ENCODE measurements at places on chromosomes 4 and X. TPM values are rescaled to one million over a fixed set of nuclear protein-coding genes. Genes with fewer than 3 reads are reported as not detected.

Gene TMPRSS11D
- polyA plus RNA-seq = not detected

Gene SLC49A3
- 12.6 TPM for polyA plus RNA-seq

- DNase-seq = no peak
Observed at GRCh38 chrX:54177306-54177705, 5.7 kb downstream of the FAM120C start.

- DNase-seq = no peak
Observed at GRCh38 chr4:26386386-26386785, 65.6 kb downstream of the RBPJ start.

DNA sequence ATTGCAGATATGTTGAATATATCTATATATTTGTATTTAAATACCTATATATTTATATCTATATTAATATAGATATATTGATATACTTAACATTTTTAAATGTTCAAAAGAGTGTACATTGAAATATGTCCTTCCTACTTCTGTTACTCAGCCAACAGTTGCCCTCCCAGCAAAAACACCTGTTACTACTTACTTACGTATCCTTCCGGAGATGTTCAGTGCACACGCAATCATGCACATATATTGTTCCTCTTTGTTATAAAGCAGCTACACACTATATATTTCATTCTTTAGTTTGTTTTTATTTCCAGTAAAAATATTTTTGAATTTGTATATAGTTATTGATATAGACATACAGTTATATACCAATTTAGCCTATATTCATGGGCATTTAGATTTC is 142.3 kb downstream of the ARHGAP24 start:
- no peak for DNase-seq

GRCh38 chrX:32745323-32745722 is 466.0 kb downstream of the DMD start:
- no peak for DNase-seq

GRCh38 chr4:184798504-184798903 is 27.3 kb downstream of the ACSL1 start:
- DNase-seq = no peak

DNA sequence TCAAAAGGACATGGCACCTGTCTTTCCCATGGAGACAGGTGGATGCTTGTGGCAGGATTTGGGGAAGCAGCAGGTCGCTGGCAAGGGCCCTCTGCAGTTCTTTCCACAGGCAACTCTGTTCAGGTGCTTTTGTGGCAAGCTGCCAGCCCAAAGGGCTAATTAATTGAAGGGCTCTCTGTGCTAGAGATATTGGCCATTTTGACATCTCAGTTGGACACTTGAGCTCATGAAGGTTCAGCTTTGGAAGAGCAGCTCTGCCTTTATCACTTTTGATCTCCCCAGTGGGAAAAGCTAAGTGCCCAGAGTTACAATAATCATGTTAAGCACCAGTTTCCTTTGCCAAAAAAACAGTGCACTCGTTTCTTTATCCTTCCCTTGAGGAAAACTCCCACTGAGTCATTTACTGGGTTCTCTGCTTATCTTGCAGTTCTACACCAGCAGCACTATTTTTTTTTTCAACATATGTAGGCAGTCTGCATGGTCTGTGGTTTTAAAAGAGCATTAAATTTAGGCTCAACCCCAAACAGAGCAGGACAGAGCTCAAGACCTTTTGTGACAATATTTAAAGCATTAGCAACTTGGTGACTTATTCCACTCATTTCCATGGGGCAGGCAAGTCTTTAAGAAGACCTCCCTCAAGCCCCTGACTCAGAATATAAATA is 336.4 kb upstream of the RASGEF1B start:
- no peak for DNase-seq

- no peak for DNase-seq
Observed at GRCh38 chr4:188187106-188187505, 47.9 kb downstream of the TRIML1 start.

Gene SAGE1
- not detected for polyA plus RNA-seq

Gene TMEM255A
- 2.8 TPM for polyA plus RNA-seq

DNA sequence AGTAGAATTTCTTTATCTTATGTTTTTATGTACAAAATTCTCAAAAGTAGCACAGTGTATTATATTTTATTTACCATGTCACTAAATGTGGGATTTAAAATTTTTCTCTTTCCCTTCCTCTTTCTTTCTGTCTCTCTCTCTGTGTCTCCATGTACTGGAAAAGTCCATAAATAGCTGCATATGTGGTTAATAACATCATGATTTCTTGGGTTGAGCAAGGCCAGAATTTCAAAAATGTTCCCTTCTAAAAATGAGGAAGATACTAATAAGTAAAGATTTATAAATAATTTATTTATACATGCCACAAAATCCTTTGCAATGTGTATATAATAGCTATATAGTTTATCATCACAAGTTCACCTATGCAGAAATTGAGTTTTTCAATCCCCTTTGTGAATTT is 29.1 kb upstream of the DKK2 start:
- no peak for DNase-seq

DNA sequence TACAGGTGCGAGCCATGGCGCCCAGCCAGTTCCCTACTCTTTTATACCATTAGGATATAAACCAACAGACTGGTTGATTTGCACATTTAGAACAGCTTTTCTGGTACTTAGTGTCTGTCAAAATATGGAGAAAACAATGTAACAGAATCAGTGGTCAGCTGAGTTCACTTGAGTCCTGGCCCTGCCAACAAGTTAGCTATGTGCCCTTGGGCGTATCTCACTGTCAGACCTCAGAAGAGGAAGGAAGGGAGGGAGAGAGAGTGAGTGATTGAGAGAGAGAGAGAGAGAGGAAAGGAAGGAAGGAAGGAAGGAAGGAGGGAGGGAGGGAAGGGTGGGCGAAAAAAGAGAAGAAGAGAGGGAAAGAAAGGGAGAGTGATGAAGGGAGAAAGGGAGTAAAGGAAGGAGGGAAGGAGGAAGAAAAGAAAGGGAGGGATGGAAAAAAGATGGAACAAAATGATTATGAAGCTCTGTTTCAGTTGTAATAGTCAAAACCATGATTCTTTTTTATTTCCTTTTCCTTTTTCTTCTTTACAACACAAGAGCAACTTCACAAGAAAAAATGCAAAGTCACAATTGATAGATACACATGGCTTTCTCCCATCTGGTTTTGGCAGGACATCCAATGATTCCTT is 55.7 kb upstream of the PDGFRA start:
- DNase-seq = no peak

DNA sequence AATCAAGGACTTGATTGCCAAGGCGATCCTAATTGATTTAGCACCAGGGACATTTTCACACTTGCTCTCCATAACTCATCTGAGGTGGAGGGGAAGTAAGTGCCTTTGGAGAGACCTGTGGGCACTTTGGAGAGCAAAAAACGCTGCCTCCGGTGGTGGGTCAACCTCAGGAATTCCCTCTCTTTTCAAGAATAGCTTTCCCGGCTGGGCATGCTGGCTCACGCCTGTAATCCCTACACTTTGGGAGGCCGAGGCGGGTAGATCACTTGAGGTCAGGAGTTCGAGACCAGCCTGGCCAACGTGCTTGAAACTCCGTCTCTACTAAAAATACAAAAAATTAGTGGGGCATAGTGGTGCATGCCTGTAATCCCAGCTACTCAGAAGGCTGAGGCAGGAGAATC is 49.2 kb downstream of the PRPS1 start:
- no peak for DNase-seq

- DNase-seq = peak; percentile 74
Observed at GRCh38 chrX:106894392-106894909, 8.7 kb downstream of the RIPPLY1 start.

- no peak for DNase-seq
Observed at GRCh38 chrX:52424656-52425055, 55.8 kb downstream of the XAGE2 start.

Gene TLR2
- 8.0 TPM for polyA plus RNA-seq

DNA sequence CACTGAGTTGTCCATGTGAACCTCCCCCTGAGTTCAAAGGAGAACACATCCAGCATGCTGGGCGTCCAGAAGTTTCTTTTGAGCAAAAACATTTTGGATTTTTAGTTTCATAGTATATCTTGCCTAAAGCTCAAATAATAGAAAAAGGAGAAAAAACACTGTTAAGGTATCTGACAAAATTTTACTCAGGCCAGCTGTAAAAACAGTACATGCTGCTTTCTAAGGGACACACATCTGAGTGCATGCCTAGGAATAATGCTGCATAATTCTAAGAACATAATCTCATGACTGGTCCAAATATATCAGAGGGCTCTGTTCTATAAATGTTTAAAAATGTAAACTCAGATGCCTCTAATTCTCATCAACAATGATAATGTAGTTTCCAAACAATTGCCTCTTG is 561.3 kb upstream of the INTU start:
- no peak for DNase-seq

DNA sequence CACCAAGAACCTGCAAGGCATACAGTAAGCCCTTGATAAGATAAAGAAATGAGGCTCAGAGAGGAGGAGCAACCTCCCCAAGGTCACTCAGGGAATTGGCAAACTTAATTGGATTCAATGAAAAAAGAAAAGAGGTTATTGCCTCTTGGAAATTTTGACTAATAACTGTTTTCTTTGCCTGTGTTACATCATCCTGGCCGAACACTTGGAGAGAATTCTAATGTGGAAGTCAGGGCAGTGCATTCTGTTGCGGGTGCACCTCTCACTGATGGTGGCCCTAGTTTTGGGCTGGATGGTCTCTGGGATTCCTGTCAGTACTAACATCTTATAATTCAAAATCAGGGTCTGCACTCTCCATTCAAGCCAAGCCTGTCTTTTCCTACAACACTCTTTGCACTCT is 186.2 kb upstream of the BCOR start:
- no peak for DNase-seq

- DNase-seq = no peak
Observed at GRCh38 chr4:133808151-133808550, 393.4 kb downstream of the PABPC4L start.

- no peak for DNase-seq
Observed at GRCh38 chr4:26080870-26081628, 167.0 kb downstream of the SMIM20 start.

Gene F8A3
- 0.62 TPM for polyA plus RNA-seq

GRCh38 chr4:186150926-186151325 is 40.4 kb upstream of the CYP4V2 start:
- peak; percentile 54 for DNase-seq

DNA sequence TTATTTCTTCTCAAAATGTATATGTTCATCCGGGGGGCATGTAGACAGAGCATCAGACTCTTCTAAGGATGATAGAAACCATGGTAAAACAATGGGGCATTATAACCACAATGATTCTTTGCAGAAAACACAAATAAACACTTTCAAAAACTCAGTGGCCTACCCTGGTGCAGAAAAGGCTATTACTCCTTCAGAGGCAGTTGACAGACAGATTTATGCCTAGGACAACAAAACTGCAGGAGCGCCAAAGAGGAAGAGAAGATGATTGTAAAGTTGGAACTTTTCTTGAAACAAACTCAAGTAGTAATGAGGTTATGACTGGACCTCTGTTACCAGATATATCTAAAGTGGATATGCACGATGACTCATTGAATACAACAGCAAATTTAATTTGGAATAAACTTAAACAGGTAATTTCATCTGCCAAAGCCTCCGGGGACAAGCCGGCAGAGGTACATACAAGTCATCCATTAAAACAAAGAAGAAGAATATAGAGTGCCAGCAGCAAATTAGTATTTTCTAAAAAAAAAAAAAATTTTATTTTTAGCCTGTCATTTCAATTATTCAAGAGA is 1068.4 kb upstream of the INTU start:
- DNase-seq = peak; percentile 11

- DNase-seq = no peak
Observed at GRCh38 chr4:112277705-112278448, 7.8 kb downstream of the TIFA start.

GRCh38 chrX:95382799-95383198 is 1301.8 kb upstream of the DIAPH2 start:
- DNase-seq = no peak

DNA sequence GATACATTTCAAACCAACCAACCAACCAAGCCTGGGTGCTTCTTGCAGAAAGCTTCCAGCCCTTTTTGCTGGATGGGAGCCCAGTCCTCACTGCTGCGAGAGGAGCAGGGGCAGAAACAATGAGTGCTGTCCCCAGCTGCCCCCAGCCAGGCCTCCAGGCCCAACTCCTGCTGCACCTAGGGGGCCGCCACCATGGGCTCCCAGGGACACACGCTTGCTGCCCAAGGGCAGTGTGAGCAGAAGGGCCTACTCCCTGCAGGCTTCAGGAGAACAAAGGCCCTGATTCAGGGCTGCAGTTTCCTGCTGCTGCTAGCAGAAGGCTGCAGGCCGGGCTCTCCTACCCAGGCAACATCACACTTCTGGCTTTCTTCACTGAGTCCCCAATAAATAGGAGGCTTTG is 37.7 kb upstream of the ENPP6 start:
- no peak for DNase-seq

DNA sequence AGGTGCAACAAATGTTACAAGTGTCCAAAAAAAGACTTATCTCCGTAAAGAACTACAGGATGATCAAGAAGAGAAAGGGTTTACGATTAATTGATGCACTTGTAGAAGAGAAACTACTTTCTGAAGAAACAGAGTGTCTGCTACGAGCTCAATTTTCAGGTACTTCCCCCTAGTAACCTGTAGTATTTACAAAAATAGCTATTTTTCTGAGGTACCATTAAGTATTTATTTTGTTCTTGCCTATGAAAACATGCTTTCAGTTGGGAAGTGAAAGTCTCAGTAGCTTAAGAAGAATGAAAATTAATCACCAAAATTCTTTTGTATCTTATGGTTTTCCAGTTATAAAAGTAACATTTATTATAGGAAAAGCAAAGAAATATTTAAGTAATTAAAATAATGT is 5.9 kb downstream of the THAP9 start:
- no peak for DNase-seq

DNA sequence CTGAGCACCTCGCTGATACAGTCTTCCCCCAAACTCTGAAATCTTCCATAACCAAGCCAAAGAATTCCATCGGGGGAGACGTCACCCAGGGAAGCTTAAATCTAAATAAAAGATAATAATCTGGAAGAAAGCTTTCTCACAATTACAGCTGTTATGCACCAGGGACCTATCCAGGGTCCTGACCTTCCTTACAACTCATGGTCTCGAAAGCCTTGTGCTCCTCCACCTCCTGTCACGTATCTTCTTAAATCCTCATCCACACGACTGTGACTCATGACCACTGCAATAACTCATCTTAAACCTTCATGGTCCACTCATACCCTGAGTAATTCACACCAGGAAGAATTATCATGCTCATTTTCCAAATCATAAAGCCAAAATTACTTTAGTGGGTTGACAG is 166.8 kb upstream of the FRG1 start:
- no peak for DNase-seq

Gene RELL1
- 1.4 TPM for polyA plus RNA-seq

GRCh38 chr4:76951672-76952010 is 2.1 kb downstream of the SEPTIN11 start:
- no peak for DNase-seq

All from kidney (tissue), 22 donors.